ENCODE measurements at places on chromosomes 1 and 21. TPM values are rescaled to one million over a fixed set of nuclear protein-coding genes. Genes with fewer than 3 reads are reported as not detected.
A peak's percentile ranks its signal among the peaks of the same experiment; 100 is the strongest.

MFAP2 gene
- 132 TPM for total RNA-seq

TARBP1 gene
- 17.8 TPM for total RNA-seq

GRCh38 chr1:10606064-10606463 is 131.3 kb downstream of the PEX14 start:
- peak; percentile 62 for DNase-seq
- H3K4me1 ChIP-seq: no peaks in the 10 kb centered on the region
- H3K27ac ChIP-seq: no peak overlapping the region
- no peak overlapping the region for H3K4me3 ChIP-seq
- no peaks in the 10 kb centered on the region for H3K27me3 ChIP-seq
- no peaks in the 10 kb centered on the region for H3K36me3 ChIP-seq

DNA sequence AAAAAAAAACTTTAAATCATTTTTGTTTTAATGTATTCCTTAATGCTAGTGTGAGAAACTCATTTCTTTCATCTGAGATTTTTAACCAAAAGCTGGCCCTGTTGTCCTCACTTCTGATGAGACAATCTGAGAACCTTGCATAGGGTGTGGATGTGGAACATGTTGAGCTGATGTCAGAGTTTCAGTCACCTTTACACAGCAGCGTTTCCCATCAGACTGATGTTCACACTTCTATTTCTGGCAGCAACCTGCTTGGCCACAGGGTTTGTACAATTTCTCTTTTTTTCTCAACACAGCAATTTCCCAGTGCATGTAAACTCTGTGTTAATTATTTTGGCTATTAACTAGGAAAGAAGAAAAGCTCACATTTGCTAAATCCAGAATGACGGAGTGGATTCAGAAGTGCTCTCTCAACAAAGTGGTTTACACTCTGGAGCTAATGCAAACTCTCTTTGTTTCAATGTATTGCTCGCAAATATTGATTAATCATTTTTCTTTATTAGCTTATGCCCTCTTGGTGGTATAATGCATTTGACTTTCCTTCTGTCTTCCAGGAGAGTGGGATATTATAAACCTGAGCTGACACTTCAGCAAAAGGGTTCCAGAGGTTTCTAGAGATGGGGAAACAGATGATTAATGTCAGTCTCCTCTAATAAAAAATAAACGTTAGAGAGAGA is 70.5 kb upstream of the HSPA13 start:
- H3K4me1 ChIP-seq: no peaks in the 10 kb centered on the region
- H3K4me3 ChIP-seq: no peak overlapping the region
- no peak overlapping the region for H3K27ac ChIP-seq
- H3K36me3 ChIP-seq: no peaks in the 10 kb centered on the region

- no peak overlapping the region for H3K4me3 ChIP-seq
- no peaks in the 10 kb centered on the region for H3K4me1 ChIP-seq
- no peaks in the 10 kb centered on the region for H3K36me3 ChIP-seq
- H3K27ac ChIP-seq: no peak overlapping the region
- no peaks in the 10 kb centered on the region for H3K27me3 ChIP-seq
Measured at GRCh38 chr1:209778102-209778501, 6.3 kb downstream of the C1orf74 start.

- peaks cover 5% of the 10 kb centered on the region for H3K4me1 ChIP-seq
- no peak overlapping the region for H3K4me3 ChIP-seq
Measured at GRCh38 chr1:245541369-245541768, 386.6 kb downstream of the KIF26B start.

DNA sequence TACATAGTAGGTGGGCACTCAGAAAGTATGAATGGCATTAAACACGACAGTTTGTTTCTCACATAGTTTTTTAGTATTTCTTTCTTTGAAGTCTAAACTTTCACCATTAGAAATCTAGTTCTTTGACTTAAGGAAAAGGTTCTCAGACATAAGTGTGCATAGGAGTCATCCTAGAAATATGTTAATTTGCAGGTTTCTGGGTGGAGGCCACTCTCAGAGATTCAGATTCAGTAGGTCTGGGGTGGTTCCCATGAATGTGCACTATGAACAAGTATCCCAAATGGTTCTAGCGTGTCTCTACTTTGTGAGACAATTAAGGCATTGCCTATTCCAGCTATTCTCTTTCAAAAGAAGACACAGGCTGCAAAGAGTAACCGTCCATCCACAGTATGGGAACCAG is 119.3 kb downstream of the NGF start:
- H3K36me3 ChIP-seq: no peaks in the 10 kb centered on the region
- no peak for DNase-seq
- no peak overlapping the region for H3K27ac ChIP-seq
- no peaks in the 10 kb centered on the region for H3K27me3 ChIP-seq
- H3K4me1 ChIP-seq: peaks cover 13% of the 10 kb centered on the region
- H3K4me3 ChIP-seq: no peak overlapping the region

TFF2 gene
- not detected for total RNA-seq

- H3K36me3 ChIP-seq: no peaks in the 10 kb centered on the region
- H3K4me3 ChIP-seq: peak overlapping the region; percentile 47
- no peaks in the 10 kb centered on the region for H3K27me3 ChIP-seq
- H3K4me1 ChIP-seq: peaks cover 16% of the 10 kb centered on the region
Measured at GRCh38 chr1:231827337-231828105, 200.9 kb downstream of the DISC1 start.

DNA sequence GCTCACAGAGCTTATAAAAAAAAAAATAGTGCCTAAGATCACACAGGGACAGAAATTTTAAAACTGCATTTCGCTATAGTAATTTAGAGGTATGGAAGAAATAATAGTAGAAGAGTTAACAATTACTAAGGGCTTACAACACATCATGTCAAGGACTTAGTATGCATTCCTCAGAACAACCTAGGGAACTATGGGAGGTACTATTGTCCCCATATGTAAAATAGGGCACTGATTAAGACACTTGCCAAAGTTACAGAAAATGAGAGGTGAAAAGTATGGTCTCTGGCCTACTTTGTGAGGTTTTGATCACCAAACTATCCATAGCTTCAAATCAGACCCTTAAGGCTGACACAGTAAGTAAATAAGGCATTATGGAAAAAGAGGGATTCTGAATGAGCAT is 4.7 kb downstream of the FRRS1 start:
- H3K36me3 ChIP-seq: no peaks in the 10 kb centered on the region
- no peaks in the 10 kb centered on the region for H3K27me3 ChIP-seq
- no peak overlapping the region for H3K4me3 ChIP-seq
- H3K4me1 ChIP-seq: no peaks in the 10 kb centered on the region
